ENCODE measurements at places on chromosomes 1 and 21.

- DNase-seq, result no peak
- H3K36me3 ChIP-seq, result no peaks in the 10 kb centered on the region
- H3K27me3 ChIP-seq, result no peaks in the 10 kb centered on the region
- H3K4me1 ChIP-seq, result peaks cover 32% of the 10 kb centered on the region
- H3K4me3 ChIP-seq, result no peak overlapping the region
- no peak overlapping the region for H3K27ac ChIP-seq
These were observed 13.3 kb upstream of the CD101 start for GRCh38 chr1:116988248-116988647.

DNA sequence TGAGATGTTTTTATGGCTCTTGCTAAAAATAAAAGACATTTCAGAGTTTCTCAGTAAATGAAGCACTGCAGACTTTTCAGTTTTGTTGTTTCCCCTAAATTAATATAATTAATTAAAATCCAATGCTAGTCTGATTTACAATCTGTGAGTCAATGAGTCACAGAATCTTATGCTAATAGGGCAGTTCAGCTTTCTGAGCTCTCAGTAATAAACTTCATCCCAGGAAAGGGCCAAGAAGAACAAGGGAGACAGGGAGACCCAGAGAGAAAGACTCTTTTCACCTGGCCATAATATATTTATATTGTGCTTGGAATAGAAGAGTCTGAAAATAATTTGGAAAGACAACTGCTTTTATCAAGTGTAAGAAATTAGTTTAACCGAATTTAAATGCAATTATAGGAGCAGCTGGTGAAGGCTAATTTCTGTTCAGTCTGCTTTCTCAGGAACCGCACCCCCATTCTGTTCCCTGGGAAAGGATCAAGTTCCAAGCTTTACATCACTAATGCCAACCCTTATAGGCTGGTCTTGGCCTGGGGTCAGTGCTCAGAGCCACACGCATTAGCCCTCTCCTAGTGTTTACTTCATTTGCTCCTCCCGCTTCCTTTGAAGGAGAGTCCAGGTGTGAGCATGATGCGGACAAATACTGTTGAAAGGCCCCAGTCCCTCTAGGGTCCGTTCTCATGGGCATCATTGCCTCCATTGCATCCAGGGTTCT, 145.6 kb downstream of the ZBTB18 start:
- H3K36me3 ChIP-seq, result no peaks in the 10 kb centered on the region
- no peak for DNase-seq
- no peak overlapping the region for H3K27ac ChIP-seq
- H3K4me3 ChIP-seq, result no peak overlapping the region

GRCh38 chr1:52032785-52033131, 852 bp downstream of the KTI12 start:
- no peaks in the 10 kb centered on the region for H3K27me3 ChIP-seq
- peaks cover 4% of the 10 kb centered on the region for H3K36me3 ChIP-seq
- DNase-seq, result peak; percentile 15
- peak overlapping the region; percentile 94 for H3K4me3 ChIP-seq
- peaks cover 13% of the 10 kb centered on the region for H3K4me1 ChIP-seq

GRCh38 chr1:65221638-65222339, 73.8 kb downstream of the AK4 start:
- no peaks in the 10 kb centered on the region for H3K27me3 ChIP-seq
- no peak overlapping the region for H3K27ac ChIP-seq
- no peak for DNase-seq
- no peaks in the 10 kb centered on the region for H3K4me1 ChIP-seq
- H3K36me3 ChIP-seq, result no peaks in the 10 kb centered on the region

- H3K27ac ChIP-seq, result no peak overlapping the region
- no peaks in the 10 kb centered on the region for H3K27me3 ChIP-seq
- peak; percentile 24 for DNase-seq
- H3K4me3 ChIP-seq, result no peak overlapping the region
- peaks cover 14% of the 10 kb centered on the region for H3K4me1 ChIP-seq
These were observed 56.8 kb upstream of the IRF2BP2 start for GRCh38 chr1:234666761-234667160.

- no peaks in the 10 kb centered on the region for H3K27me3 ChIP-seq
- no peak for DNase-seq
These were observed 43.2 kb downstream of the PRRX1 start for GRCh38 chr1:170707117-170707516.

DNA sequence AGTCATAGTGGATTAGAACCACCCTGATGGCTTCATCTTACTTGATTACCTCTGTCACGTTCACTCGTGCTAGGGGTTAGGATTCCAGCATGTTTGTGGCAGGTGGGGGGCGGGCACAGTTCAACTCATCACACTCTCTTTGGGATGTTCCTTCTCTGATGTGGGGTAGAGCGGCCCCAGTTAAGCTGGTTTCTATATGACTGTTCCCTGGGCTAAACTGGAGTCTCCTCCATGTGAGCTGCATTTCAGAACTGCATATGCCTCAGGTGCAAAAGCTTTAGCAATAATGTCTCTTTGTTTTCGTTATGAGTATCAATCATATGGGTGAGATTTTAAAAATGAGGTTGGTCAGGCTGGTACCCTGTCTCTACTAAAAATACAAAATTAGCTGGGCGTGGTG, 393.2 kb downstream of the RPS6KC1 start:
- no peak overlapping the region for H3K4me3 ChIP-seq
- H3K36me3 ChIP-seq, result no peaks in the 10 kb centered on the region
- H3K27ac ChIP-seq, result no peak overlapping the region
- no peak for DNase-seq
- H3K4me1 ChIP-seq, result no peaks in the 10 kb centered on the region

DNA sequence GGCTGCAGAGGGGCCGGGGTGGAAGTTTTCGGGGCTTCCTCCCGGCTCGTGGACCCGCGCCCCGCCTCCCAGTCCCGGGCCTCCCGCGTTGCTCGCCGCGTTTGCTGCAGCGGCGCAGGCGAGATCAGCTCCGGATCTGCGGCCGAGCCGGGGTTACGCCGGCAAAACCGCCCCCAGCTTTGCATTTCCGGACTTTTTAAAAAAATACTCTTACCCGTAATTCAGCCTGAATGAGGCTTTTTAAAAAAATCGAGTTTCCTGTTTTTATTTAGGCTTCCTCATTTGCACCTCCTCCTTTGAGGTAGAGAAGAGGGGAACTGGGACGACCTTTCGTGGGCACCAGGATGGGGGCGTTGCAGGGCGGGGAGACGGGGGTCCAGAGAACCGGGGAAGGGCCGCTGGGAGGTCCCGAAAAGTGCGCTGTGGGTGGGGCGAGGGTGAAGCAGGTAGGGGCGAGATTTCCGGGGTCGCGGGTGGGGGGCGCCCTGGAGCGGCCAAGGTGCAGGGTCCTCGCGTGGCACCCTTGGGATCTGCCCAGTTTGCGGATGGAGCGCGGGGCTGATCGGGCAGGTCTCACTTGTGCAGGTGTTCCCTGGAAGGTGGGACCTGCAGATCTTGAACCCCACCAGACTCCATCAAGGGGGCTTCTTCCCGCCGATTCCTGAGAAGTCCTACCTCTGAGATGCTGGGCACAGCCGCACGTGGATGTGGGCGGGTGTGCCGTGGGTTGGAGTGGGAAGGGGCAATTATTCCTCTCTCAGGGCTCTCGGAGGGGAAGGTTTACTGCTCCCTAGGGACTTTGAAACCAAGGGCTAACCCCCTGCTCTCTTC, 1.1 kb downstream of the PIK3CD start:
- DNase-seq, result peak; percentile 89
- no peaks in the 10 kb centered on the region for H3K27me3 ChIP-seq
- peaks cover 2% of the 10 kb centered on the region for H3K36me3 ChIP-seq
- peak overlapping the region; percentile 76 for H3K4me3 ChIP-seq
- H3K4me1 ChIP-seq, result peaks cover 51% of the 10 kb centered on the region

DNA sequence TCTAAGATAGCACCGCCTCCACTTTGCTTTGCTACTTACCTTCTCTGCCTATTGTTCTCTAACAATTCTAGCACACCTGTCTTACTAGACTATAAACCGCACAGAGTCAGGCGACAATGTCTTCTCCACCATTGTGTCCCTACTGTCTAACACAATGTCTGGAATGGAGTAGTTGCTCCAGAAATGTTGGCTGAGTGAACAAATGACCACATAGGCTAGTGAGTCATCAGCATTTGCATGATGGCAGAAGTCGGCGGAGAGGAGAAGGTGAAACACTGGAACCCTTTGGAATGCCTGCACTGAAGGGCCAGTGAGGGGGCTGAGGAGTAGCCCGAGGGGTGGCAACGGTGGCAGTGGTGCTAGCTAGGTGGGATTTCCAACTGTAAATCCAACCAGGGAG, 14.0 kb upstream of the PABPC4 start:
- H3K27me3 ChIP-seq, result no peaks in the 10 kb centered on the region
- DNase-seq, result no peak
- peaks cover 4% of the 10 kb centered on the region for H3K4me1 ChIP-seq
- H3K36me3 ChIP-seq, result no peaks in the 10 kb centered on the region
- H3K4me3 ChIP-seq, result no peak overlapping the region

DNA sequence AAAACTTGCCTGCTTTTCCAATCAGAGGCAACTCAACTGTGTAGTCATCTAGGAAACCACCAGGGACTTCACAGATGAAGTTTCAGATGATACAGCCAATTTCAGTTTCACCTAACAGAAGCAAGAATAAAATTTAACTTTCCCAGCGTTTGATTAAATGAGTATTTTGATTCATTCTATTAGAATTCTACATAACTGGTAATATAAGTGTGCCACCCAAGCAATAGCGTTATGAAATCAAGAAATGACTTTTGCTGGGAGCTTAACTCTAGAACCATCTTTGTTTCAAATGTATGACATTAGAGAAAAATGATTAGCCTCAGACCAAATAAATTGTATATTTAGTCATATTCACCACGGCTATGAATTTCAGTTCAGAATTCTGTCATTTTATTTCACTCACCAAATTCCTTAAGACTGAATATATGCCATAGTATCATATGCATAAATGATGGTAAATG, 239.3 kb downstream of the NRIP1 start:
- no peaks in the 10 kb centered on the region for H3K36me3 ChIP-seq
- H3K4me3 ChIP-seq, result no peak overlapping the region
- DNase-seq, result no peak

GRCh38 chr1:223222377-223222776, 79.3 kb upstream of the TLR5 start:
- H3K4me1 ChIP-seq, result no peaks in the 10 kb centered on the region
- no peak overlapping the region for H3K27ac ChIP-seq
- no peak for DNase-seq
- no peaks in the 10 kb centered on the region for H3K27me3 ChIP-seq

DNA sequence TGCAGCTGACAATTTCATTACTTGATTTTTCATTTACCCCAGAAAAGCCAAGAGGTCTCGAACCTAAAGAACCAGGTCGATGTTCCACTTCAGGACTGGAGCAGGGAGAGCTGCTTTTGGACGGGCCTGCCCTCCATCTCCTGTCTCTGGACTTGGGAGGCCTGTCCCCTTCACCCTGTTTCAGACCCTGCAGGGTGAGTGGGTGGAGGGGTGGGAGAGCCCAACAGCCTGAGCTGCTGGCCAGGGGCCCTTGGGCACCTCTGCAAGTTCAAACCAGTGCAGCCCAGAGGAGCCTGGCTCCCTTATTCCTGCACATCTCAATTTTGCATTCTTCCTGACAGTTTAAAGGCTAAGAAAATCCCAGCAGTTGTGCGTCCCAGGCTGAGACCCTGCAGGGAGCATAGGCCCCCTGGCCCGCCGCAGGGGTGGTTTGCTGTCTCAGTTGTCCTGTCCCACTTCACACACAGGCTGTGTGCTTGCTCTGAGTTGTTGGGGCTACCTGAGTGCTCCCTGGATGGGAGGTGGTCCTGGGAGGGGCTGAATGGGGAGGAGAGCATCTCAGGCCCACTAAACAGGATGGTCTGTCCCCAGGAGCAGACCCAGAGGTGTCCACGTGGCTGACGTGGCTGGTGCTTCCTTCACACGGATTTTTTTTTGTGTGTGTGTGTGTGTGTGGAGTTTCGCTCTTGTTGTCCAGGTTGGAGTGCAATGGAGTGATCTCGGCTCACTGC, 443.7 kb downstream of the PTPRU start:
- H3K27ac ChIP-seq, result no peak overlapping the region
- peaks cover 2% of the 10 kb centered on the region for H3K27me3 ChIP-seq

GRCh38 chr1:87202922-87203655, 125.6 kb upstream of the LMO4 start:
- no peak overlapping the region for H3K27ac ChIP-seq
- peak overlapping the region; percentile 73 for H3K4me3 ChIP-seq
- no peaks in the 10 kb centered on the region for H3K36me3 ChIP-seq
- no peak for DNase-seq
- H3K4me1 ChIP-seq, result peaks cover 39% of the 10 kb centered on the region
- H3K27me3 ChIP-seq, result peaks cover 37% of the 10 kb centered on the region

- no peaks in the 10 kb centered on the region for H3K36me3 ChIP-seq
- H3K4me1 ChIP-seq, result peaks cover 17% of the 10 kb centered on the region
- H3K27ac ChIP-seq, result no peak overlapping the region
- DNase-seq, result no peak
These were observed 17.2 kb downstream of the CDCP2 start for GRCh38 chr1:54135436-54136120.

DNA sequence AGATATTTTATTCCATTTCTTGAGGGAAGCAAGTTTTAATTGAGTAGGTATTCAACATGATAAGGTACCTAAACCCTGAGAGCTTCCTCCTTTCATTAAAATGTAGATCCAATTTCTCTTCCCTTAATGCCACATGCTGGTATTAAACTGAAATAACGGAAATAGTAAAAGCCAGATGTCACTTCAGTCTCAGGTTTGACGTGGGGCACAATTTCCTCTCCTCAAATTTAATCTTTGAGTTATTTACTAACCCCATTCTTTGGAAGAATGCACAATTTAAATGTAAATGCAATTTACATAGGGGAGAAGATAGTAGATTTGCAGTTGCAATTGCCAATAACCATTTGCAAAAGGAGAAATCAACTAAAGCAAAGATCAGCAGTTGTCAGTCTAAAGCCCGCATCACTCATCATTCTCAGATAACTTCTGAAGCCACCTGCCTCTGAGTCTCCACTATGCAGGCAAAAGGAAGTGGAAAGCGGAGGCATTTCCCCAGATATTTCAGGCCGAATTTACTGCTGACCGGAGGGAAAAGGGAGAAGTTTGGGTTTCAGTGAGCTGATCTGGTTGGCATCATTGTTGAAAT, 2.1 kb upstream of the LEMD1 start:
- no peaks in the 10 kb centered on the region for H3K36me3 ChIP-seq
- H3K4me3 ChIP-seq, result no peak overlapping the region
- H3K27ac ChIP-seq, result no peak overlapping the region
- peaks cover 22% of the 10 kb centered on the region for H3K27me3 ChIP-seq
- no peaks in the 10 kb centered on the region for H3K4me1 ChIP-seq

DNA sequence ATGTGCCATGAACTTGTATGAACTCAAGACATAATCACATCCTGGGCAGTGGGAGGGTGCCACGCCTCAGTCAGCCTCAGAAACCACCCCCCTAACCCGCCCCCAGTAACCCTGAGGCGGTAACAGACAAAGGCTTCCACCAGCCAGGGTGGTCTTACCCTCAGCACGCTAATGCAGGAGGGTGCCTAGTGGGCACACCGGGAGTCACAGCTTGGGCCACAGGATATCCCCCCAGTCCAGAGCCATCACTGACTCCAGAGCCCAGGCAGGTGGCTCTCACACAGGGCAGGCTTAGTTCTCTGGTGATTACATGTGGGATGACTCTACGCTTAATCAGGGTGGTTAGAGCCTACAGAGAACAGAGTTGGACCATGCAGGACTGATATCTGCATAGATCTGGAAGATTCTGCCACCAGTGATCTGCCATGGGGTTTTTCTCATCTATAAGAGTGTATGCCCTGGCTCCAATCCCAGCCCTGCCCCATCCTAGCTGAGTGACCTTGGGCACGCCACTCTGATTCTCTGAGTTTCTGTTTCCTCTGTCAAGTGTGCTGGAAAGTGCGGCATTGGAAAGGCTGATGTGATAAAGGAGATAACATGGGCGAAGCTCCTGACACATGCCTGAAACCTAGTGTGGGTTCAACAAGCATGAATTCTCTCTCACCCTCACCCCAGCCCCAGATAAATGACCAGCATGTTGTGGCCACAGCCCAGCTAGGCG, 27.3 kb downstream of the OPTC start:
- no peak for DNase-seq
- H3K4me1 ChIP-seq, result no peaks in the 10 kb centered on the region
- no peak overlapping the region for H3K4me3 ChIP-seq
- H3K27me3 ChIP-seq, result no peaks in the 10 kb centered on the region
- H3K36me3 ChIP-seq, result no peaks in the 10 kb centered on the region

Measured in common myeloid progenitor, CD34-positive (primary cell).